ENCODE measurements at places on chromosomes 1 and 21. TPM values are rescaled to one million over a fixed set of nuclear protein-coding genes. Genes with fewer than 3 reads are reported as not detected.

- DNase-seq, result no peak
These were observed 75.5 kb upstream of the IPO9 start for GRCh38 chr1:201753492-201753891.

DNA sequence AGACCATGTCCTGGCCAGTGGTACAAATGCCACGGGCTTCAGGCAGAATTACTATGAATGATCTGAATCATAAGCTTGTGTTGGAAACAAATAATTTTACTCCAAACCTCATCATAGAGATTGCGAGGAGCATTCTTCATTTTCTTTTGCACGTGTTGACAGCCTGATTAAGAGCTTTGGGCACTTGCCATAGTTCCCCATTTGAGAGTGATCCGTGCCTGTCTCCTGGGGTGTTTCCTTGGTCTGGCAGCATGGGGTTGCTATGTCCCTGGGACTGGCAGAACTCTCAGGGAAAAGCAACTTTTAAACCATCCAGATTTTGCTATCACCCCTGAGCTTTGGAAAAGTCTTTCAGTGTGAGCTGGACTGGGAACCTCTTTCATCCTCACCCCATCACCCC is 54.3 kb upstream of the KCNJ6 start:
- DNase-seq, result no peak

- DNase-seq, result no peak
These were observed 1016.3 kb upstream of the NCAM2 start for GRCh38 chr21:19981938-19982337.

DNA sequence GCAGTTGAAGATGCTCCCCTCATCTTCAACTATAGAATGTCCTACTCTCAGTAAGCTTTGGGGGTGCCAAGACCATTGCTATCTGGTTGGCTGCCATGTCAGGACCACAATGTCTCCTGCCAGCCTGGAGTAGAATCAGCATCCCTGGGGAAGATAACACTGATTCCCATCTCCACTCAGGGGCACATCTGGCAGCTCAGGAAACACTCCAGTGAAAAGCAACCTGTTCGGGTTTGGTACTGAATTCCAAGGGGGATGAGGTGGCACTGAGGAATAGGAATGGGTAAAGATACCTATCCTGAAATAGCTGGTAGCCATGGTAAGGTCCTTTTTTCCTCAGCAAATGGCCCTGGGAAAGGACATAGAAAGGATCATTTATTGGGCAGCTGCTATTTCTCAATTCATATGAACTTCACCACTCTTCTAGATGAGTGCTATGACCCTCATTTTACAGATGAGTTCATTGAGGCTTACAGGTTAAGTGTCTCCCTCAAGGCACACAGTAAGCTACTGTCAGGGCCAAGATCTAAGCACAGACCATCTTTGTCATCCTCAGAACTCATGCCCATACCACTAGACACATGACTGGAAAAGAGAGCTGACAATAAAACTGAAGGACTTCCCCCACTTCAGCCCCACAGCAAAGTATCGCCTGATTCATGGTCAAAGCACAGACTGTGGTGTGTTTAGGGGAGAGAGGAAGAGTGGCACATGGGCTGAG is 31.4 kb downstream of the AK2 start:
- no peak for DNase-seq

DNA sequence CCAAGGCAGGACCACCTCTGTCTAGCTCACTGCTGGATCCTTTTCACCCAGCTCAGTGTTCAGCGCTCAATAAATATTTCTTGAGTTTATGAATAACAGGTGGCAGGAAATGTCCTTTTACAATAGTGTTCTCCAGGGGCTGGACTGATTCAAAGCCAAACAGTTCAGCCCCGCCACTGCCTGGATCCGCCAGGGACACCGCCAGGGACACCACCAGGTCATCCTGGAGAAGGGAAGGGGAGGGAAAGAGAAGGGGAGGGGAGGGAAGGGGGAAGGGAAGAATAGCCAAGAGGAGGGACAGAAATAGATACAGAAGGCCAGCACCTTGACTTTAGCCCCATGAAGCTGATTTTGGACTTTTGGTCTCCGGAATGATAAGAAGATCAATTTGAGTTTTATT is 255.6 kb downstream of the GRIK3 start:
- no peak for DNase-seq

DNA sequence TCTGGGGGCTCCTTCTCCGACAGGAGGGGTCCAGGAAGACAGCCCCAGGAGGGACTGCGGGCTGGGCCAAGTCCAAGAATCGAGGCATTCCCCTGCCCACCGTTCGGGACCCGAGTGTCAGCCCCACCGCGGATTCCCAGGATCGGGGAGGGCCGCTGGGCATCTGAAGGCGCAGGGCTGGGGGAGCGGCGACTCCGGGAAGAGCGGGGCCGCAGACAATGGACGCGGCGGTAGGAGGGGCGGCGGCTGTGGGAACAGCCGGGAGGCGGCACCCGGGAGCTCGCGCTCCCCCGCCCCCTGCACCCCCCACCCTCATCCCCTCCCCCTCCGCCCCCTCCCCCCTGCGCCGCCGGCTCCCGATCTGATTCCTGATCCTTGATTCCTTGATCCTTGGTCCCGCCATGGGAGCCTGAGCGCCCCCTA is at the start of gene VANGL2:
TSS of gene VANGL2 (plus strand) at position 342 of the 423 bp plus-strand sequence. CDS start 15,274 bp downstream, outside the sequence.
- DNase-seq, result peak; percentile 80

DNA sequence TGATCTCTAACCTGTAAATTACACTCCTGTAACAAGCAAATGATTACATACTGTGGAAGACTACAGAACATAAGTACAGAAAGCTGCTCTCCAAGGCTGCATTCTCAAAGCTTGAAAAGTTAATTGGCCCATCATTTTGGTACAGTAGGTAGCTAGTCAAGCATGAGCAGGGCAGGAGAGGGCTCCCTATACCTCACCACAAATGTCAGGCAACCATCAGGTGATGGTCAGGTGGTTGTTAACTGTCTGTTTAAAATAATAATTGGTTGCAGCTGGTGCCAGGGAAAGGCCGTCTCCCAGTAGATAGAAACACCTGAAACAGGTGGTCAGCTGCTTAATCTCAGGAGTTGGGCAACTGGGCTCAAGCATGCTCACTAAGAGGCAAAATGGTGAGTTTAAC is 13.1 kb upstream of the SLC1A7 start:
- DNase-seq, result no peak

GRCh38 chr1:153527023-153527682 is 8.6 kb downstream of the S100A6 start:
- DNase-seq, result peak; percentile 29

DNA sequence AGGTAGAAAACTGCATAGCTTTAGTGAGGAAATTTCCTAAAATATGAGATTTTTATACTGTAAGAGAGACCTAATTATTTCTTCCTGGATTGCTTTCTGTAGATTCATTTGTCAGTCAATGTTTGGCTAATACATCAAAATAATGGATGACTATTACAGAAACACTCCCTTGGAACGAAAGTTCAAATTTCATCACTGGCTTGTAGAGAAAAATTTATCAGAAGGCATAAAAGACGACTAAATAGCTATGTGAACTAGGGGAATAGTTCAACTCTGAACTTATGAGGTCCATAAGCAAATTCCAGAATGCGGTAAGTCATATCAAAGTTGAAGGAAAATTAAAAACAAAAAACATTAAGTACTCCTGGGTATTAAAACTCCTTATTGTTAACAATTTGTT is 36.0 kb downstream of the WNT2B start:
- DNase-seq, result no peak

GRCh38 chr1:55894521-55894920 is 679.4 kb upstream of the USP24 start:
- no peak for DNase-seq

GRCh38 chr1:222187566-222188332 is 360.2 kb downstream of the HHIPL2 start:
- DNase-seq, result no peak

DNA sequence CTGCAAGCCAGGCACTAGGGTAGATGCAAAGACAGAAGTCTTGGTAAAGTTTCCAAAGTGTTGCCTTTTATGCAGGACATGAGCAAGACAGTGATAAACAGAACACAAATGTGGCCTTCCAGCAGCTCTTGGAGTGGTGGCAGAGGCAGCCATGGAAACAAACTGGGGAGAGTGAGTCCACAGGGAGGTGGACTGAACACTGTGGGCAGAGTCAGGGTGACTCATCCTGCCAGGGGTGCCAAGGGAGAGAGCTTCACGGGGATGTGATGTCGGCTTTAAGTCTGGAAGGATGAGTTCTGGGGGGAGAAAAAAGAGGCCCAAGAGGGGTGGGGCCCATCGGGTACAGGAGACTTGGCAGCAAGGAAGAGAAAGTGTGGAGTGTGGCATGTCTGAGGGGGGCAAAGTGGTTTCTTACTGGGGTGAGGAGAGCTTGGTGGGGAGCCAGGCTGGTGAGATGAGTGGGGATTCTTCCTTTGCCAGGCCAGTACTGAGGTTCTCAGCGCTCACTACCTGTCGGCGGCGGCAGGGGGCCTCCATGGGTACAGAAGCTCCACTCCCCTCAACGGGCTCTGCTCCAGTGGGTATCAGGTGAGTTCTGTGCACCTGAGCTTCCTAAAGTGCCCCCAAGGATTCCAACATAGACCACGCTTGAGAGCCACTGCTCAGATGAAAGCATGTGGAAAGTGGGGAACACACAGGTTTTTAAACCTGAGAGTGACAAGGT is 41.8 kb downstream of the KIAA0040 start:
- DNase-seq, result no peak

- no peak for DNase-seq
These were observed 3.1 kb upstream of the MAD2L2 start for GRCh38 chr1:11684070-11684469.

DNA sequence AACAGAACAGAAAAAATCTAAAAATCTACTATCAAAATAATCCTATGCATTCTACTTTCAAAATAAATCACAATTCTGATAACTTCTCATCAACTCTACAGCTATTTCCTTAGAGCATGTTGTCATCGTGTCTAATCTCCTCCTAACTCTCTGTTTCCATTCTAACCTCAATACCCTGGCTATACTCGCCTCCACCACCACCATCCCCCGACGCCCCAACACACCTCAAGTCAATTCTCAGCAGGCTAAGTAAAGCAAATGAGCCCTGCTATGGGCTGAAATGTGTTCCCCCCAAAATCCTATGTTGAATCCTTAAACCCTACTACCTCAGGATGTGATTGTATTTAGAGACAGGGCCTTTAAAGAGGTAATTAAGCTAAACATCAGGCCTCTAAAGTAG is 34.6 kb downstream of the NRDC start:
- DNase-seq, result no peak

GRCh38 chr1:33089457-33089856 is 8.5 kb downstream of the AZIN2 start:
- DNase-seq, result no peak

DNA sequence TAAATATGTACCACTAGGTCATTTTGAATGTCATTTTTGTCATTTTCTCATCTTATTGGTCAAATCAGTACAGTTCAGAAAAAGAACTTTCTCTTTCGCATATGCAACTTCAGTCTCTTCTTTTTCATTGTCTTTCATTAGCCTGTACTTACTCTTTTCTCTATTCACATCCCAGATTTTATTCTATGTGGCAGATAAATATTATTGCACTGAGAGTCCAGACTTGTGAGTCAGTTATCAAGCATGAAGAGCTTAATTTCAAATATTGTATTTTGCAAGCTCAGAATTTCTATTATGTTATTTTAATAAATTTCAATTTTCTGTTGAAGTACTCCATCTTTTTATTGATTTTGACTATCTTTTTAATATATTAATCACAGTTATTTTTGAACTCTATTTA is 105.2 kb upstream of the PALMD start:
- no peak for DNase-seq

GRCh38 chr1:21703318-21703963 is 34.3 kb upstream of the RAP1GAP start:
- no peak for DNase-seq

DNA sequence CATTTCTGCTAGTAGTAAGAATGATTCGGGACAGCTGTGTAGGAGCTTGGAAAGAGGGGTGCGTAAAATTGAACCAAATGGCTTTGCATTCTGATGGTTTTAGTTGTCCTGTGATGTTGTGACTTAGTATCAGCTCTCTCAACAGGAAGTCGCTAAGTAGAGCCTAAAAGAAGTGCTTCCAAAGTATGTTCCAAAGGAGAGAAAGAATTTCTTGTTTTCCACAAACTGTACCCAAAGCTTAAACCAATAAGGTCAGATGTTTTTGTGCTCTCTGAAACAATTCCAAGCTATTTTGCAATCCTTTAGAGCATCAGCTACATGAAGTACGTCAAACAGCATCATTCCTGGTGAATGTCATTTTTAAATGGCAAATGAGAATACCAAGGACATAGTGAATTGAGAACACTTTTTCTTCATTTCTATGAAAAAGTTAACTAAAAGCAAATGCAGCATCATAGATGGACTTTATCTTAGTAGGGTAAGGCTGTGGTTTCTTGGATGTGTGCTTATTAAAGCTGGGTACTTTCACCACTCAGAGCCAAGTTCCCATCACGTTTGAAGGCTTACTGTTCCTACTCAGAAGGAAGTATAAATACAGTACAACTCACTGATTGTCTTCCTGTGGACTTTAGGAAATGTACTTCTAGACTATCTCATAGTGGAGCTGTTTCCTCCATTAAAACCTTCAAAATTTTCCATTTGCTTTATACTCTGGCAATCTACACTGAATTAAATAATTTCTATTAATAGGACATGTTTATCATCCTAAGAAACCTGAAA is 148.6 kb downstream of the C1orf21 start:
- DNase-seq, result no peak

- DNase-seq, result no peak
These were observed 20.2 kb upstream of the MTR start for GRCh38 chr1:236774926-236775325.

- no peak for DNase-seq
These were observed 344.1 kb downstream of the DISC1 start for GRCh38 chr1:231970684-231971083.

DNA sequence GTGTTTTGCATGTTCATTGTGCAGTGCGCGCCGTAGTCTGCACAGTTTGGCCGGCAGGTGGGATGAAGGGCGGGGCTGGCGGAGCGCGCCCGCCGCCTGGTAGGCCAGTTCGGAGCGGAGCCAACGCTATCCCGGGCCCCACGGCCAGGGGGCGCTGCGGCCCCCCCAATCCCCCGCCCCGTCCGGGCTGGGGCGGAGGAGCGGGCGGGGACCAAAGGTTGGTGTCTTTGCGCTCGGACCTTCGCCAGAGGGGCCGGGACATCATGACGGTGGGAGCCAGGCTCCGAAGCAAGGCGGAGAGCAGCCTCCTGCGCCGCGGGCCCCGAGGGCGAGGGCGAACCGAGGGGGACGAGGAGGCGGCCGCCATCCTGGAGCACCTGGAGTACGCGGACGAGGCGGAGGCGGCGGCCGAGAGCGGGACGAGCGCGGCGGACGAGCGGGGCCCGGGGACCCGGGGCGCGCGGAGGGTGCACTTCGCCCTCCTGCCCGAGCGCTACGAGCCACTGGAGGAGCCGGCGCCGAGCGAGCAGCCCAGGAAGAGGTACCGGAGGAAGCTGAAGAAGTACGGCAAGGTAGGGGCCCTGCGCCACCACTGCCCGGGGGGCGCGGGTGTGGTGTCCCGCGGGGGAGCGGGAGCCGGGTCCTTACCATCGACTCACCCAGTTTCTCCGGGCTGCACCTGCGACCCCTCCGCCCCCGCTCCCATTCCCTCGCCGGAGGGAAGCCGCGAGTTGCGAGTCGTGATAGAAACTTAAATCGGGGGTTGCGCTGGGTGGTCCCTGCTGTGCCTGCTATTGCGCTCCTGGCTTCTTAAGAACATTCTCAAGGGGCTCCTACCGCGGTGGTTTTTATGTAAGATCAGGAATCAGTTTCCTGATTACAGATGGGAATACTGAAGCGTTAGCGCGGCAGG is at the start of gene C1orf115:
TSS of gene C1orf115 (plus strand) at position 224 of the 913 bp plus-strand sequence. CDS start at position 264, 40 bp downstream.
- DNase-seq, result peak; percentile 88

TDRD10 gene
- 5.0 TPM for total RNA-seq

SPRR3 gene
- not detected for total RNA-seq

NR1I3 gene
- not detected for total RNA-seq

LCE3D gene
- not detected for total RNA-seq

GABPA gene
- 13.6 TPM for total RNA-seq

CD2 gene
- total RNA-seq, result 0.75 TPM

INKA2 gene
- total RNA-seq, result 13.7 TPM

PAPPA2 gene
- 1.4 TPM for total RNA-seq

SYPL2 gene
- 28.9 TPM for total RNA-seq

CNKSR1 gene
- total RNA-seq, result 2.9 TPM
